Parietal lobe (tissue), 2 donors: ENCODE measurements at places on chromosomes 12 and 14. TPM values are rescaled to one million over a fixed set of nuclear protein-coding genes. Genes with fewer than 3 reads are reported as not detected.

ABHD12B gene
- total RNA-seq: not detected

A2M gene
- 48.8 TPM for total RNA-seq

PTPRB gene
- total RNA-seq: 13.8 TPM

ADCY6 gene
- 70.1 TPM for total RNA-seq

MMAB gene
- 18.8 TPM for total RNA-seq

CLEC14A gene
- 4.1 TPM for total RNA-seq
